CD4-positive, alpha-beta T cell treated with Interleukin-6 at 100 ng/mL for 8 hours (primary cell): ENCODE measurements at places on chromosomes 6 and 20.

GRCh38 chr6:130513770-130514169, 148.0 kb downstream of the TMEM200A start:
- DNase-seq = peak; percentile 82

DNA sequence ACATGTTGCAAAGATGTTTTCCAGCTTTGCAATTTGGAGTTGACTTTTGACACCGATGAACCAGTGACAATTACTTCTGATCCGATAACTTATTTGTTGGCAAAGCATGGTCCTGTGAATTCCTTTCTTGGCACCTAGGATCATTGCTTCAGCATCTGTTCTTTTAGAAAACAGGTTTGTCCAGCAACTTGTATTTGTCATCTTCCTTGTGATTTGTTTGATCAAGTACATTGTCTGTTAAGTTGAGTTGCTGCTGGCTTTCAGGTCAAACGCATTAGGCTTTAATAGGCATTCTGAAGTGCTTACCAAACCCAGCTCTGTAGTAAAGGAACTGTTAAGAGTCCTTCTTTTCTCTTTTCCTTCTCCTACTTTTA, 192.4 kb upstream of the ZNF217 start:
- no peak for DNase-seq

DNA sequence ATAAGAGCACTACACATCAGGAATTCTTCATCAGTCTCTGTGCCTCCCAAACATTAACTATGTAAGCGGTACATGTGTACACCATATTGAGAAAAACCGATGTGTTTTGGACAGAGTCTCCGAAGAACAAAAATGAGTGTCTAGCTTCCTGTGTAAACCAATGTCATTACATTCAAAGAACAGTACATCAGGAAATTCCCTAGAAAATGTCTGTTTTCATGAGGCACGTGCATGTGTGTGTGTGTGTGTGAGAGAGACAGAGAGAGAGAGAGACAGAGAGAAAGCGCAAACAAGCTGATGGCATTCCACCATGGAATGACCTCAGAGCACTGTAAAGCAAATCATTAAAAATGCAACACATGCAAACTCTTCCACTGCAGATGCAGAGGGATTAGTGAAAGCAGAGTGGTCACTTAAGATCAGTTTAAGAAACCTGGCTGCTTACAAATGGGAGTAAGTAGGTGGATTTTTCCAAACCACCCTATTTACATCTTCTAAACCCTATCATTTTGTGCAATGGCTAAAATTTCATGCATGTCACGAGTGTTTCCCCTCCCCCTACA, 133.9 kb downstream of the HIVEP2 start:
- DNase-seq = peak; percentile 13

- no peak for DNase-seq
Measured at GRCh38 chr20:57618091-57618763, 2.0 kb downstream of the ZBP1 start.
